ENCODE measurements at places on chromosomes 4 and X. TPM values are rescaled to one million over a fixed set of nuclear protein-coding genes. Genes with fewer than 3 reads are reported as not detected.

DNA sequence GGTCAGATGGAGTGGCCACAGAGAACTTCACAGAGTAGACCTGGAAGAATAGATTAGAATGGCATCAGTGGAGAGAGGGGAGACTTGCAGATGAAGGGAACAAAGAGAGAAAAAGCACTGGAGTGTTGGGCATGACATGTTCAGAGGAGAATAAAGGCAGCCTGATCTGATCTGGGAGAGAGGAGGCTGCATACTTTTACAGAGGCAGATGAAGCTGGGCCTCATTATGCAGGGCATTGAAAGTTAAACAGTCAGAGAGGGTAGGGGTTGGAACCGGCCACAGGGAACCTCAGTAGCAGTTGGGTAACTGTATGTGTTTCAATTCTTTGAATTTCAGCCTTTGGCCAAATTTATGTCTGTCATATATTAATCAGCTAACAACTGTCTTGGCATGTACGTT lies 61.2 kb downstream of the SH3BGRL start:
- no peak for DNase-seq

- DNase-seq = peak; percentile 65
These were observed 31.8 kb downstream of the AMMECR1 start for GRCh38 chrX:110286106-110286505.

DNA sequence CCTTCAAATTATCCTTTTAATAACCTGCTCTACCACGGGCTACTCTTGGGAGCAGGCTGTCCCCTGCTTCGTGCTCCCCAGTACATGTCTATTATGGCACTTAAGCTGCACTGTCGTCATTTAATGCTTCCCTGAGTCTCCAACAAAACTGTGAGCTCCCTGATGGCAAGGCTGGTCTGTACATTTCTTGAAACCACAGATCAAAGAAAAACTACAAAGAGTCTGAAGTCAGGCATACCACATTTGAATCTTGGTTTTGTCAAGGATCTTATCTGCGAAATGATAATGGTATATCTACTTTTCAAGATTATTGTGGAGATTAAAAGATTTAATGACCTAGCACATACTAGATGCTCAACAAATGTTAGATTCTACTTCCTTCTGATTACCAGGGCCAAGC lies 45.7 kb downstream of the MAML3 start:
- no peak for DNase-seq

DNA sequence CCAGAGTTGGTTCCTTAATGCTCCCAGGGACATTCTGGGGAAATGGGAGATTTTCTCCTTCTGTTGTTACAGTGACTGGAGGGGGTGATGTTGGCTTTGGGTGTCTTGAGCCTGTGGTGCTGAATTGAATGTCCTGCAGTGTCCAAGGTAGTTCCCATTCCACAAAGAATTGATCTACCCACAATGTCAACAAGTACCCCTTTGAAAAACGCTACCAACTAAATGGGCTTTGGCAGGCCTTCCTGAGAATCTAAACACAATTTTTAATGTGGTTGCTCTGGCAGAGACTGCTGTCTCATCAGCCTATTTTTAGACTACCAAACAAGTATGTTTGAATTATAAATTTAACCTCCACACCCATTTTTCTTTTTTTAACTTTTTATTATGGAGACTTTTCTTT lies 69.4 kb downstream of the CCKAR start:
- no peak for DNase-seq

GRCh38 chrX:114583646-114584374 lies at the start of gene HTR2C:
Gene HTR2C, plus strand, starts transcription at chrX:114584086. Its CDS starts 142,851 bp downstream, at chrX:114726937.
- DNase-seq = no peak

DNA sequence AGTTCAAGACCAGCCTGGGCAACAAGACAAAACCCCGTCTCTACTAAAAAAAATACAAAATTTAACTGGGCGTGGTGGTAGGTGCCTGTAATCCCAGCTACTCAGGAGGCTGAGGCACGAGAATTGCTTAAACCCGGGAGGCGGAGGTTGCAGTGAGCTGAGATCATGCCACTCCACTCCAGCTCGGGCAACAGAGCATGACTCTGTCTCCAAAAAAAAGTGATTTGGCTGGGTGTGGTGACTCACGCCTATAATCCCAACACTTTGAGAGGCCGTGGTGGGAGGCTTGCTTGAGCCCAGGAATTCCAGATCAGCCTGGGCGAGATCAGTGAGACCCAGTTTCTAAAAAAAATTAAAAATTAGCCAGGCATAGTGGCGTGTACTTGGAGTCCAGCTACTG lies 4.1 kb downstream of the OPHN1 start:
- DNase-seq = no peak

- no peak for DNase-seq
These were observed 33.5 kb upstream of the RASSF6 start for GRCh38 chr4:73653695-73654106.

The GPRASP2 gene
- total RNA-seq = 19.5 TPM

DNA sequence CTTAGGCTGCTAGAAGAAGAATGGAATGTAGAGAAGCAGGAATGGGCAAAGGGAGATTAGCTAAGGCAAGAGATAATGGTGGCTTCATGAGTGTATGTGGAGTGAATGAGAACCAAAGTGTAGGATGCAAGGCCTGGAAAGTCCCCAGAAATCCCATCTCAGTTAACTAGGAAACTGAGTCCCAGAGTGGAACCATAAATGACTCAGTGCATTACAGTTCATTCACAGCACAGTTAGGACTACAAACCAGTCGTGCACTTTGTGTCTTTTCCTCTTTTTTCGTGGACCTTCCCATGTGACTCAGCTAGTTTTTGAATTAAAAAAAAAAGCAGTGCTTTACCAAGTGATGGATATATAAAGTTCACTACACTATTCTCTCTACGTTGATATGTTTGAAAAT lies 27.7 kb upstream of the REST start:
- DNase-seq = no peak

DNA sequence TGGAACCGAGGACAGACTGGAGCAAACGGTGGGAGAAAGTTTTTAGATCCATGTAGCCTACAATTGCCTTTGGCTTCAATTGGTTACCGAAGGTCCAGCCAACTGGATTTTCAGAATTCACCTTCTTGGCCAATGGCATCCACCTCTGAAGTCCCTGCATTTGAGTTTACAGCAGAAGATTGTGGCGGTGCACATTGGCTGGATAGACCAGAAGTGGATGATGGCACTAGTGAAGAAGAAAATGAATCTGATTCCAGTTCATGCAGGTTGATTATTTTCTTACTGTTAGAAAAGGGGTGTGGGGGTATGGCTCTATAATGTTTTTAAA lies 702 bp downstream of the KLHL5 start:
- DNase-seq = no peak

DNA sequence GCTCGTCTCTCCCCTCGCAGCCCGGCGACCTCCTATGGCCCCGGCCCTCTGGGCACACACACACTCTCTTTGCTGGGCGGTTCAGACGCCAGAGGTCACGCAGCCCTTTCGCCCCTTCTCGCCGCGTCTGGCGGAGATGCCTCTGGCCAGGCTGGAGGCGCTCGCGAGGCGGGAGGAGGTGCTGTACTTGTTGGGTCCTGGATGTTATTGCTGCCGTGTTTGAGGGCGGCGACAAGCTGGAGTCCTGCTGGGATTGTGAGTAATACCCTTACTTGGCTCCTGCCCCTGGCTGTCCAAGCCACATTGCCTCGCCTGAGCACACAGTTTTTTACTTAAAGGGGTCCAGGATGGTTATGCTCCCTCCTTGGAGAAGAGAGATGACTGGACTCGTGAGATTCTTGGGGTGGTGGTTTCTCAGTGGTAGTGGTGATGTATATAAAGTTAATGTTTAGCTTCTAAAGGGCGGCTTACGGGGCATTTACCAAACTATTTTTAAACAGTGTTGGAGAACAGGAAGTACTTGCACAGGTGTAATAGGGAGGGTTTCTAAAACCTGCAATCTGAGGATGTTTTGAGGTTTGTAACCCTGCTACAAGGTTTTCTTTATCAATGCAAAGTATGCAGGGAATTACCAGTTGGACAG lies 572 bp downstream of the USP53 start:
- peak; percentile 95 for DNase-seq

- DNase-seq = no peak
These were observed 214.2 kb downstream of the GPC3 start for GRCh38 chrX:133771086-133771646.

DNA sequence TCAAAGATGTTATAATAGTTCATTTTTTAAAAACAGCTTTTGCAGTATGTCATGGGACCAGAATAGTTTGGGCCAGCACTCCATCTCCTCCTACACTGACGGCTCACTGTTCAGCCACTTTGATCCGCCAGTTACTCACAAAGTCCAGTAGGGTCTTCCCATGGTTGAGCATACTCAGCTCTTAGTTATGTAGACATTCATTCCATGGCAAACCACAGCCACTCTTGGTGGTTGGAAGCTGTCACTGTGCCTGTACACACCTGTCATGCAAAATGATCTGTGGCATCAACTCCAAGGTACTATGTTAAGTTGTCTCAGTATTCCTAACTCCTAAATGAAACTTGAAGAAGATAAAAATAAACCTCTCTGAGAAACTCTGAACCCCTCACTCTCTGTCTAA lies 127.2 kb downstream of the NR3C2 start:
- DNase-seq = no peak

DNA sequence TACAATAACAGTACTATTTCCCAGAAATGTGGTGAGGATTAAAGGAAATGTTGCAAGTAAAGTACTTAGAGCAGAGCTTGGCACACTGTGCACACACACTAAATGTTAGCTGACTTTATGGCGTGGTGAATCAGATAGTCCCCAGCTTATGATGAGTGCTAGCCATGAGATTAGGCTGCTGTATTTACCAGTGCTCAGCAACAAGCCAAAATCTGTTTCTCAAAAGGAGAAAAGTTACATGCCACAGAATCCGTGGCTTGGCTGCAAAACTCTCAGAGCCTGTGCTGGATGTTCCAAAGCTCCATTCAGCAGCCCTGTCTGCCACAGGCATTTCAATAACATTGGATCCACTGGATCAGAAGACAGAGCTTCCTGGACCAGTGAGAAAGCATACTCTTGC lies 12.8 kb upstream of the STBD1 start:
- DNase-seq = no peak

DNA sequence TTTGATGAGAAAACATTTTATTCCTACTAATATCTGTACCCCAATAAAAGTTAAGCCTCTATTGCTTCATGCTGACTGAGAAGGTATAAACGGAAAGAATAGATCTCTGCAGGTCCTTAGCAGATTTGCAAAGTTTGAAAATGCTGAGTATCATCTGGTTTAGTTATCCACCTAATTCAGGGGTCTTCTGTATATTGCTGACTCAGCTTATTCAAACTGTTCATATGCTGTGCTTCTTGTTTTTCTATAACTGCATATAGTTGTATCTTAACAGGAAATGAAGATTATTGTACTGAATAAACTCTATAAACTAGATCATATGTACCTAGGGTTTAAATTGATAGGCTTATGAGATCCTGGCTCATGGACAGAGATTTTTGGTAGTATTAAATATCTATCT lies 23.7 kb downstream of the ZNF330 start:
- no peak for DNase-seq

The ADH1C gene
- total RNA-seq = 11.8 TPM

The C1QTNF7 gene
- 36.8 TPM for total RNA-seq
